ENCODE measurements at places on chromosomes 7 and 10.

- no peak for DNase-seq
These were observed 36.3 kb downstream of the ABCB1 start for GRCh38 chr7:87564296-87564963.

DNA sequence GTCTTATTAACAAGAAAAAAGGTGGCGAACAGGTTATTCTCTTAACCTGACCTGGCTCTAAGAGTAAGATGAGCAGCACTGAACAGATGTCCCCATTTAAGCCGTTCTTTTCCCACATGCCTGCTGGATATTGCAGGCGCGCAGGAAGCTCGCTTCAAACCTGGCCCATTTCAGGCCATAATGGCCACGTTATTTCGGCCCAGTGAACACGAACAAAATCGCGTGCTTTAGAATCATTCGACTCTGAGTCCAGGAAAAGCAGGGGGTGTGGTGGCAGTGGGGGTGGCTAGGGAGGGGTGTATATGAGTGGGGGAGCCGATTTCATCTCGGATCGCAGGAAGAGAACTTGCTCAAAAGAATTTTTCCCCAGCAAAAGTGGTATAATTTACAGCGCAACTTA lies 6.6 kb upstream of the SP8 start:
- no peak for DNase-seq

DNA sequence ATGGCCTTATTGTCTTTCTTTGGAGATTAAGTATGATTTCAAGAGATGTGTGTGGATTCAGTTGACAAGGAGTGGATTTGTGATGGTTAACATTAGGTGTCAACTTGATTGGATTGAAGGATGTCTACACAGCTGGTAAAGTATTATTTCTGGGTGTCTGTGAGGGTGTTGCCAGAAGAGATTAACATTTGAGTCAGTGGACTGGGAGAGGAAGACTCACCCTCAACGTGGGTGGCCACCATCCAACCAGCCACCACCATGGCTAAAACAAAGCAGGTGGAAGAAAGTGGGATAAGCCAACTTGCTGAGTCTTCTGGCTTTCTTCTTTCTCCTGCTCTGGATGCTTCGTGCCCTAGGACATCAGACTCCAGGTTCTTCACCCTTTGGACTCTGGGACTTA lies 76.1 kb downstream of the GPR37 start:
- no peak for DNase-seq

DNA sequence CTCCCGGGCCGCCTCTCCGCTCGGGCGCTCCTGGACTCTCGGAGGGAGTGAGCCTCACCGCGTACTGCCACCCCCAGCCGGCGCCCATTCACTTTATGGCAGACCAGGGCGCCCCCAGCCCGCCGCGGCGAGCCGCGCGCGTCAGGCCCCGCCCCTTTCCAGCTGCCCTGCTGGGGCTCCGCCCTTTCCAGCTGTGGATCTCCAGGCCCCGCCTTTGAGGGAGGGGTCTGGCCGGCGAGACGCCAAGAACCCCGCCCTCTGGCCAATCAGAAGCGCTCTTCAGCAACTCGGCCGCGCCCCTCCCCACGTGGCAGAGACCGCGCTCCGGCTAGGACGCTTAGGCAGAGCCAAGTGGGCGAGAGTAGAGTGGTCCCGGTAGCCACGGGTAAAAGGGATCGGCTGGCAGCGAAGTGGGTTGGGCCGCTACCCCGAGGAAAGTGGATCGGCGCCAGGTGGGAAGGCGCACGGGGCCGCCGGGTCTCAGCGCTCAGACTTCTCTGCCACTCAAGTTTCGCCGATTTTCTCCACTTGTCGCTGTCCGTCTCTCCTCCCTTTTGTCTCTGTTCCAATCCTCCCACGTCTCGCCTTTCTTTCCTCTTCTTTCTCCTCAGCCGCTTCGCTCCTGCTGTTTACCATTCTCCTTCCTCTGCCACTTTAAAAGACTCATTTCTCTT lies at the start of gene PITX3:
Gene PITX3, minus strand, starts transcription at position 69 of the 674 bp plus-strand sequence. CDS start 9,432 bp downstream, outside the sequence.
- peak; percentile 82 for DNase-seq

GRCh38 chr7:91082038-91082437 lies 182.2 kb upstream of the FZD1 start:
- DNase-seq: no peak

GRCh38 chr10:23439961-23440889 lies 1.4 kb downstream of the OTUD1 start:
- peak; percentile 10 for DNase-seq

DNA sequence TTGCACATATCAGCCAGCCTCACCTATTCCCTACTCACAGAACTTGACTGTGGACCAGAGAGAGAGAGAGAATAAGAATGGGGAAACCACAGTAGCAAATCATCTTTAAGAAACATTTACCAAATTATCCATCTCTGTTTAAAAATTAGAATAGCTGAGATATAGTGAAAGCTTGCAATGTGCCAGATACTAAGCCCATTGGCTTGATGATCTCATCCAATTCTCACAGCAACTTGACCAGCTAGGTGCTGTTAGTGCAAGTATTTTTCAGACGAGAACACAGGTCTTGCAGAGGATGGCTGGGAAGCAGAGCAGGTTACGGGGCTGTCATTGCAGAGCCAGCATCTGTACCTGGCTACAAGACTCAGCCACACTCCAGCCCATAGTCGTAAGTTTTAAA lies 50.9 kb downstream of the KLF6 start:
- DNase-seq: no peak

GRCh38 chr7:78662939-78663338 lies 790.5 kb downstream of the MAGI2 start:
- no peak for DNase-seq

DNA sequence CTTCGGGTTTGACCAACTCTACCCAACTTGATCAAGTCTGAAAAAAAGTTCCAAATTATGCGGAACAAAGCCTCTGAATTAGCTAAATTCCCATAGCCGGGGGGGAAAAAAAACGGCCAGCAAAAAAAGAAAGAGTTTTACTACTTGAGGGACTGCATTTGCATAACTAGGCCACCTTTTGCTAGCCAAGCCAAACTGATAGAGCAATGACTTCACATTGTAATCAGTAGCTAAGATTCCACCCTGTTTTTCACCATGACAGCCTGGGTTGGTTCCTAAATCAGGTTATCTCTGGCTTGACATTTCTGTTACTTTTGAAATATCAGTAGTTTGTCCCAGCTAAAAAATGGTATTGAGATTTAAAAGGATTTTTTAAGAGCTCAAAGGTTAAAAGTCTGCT lies 31.4 kb upstream of the CREB3L2 start:
- no peak for DNase-seq

GRCh38 chr7:2118630-2119190 lies 114.0 kb downstream of the MAD1L1 start:
- DNase-seq: no peak

DNA sequence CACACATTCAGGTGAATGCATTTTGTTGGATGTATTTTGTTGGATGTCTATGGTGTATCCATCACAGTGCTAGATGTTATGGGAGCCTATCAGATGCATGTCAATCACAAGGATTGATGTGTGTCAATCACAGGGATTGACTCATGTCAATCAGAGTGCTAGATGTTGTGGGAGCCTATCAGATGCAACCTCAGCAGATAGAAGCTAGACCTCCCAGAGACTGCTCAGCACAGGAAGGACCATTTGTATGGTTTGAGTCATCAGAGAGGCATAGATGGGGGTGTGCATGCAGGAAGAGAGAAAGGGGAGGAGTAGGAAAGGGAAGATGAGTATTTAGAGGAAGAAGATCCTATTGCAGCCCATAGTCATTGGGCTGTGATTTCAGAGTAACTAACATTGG lies 48.3 kb upstream of the PITRM1 start:
- DNase-seq: no peak

DNA sequence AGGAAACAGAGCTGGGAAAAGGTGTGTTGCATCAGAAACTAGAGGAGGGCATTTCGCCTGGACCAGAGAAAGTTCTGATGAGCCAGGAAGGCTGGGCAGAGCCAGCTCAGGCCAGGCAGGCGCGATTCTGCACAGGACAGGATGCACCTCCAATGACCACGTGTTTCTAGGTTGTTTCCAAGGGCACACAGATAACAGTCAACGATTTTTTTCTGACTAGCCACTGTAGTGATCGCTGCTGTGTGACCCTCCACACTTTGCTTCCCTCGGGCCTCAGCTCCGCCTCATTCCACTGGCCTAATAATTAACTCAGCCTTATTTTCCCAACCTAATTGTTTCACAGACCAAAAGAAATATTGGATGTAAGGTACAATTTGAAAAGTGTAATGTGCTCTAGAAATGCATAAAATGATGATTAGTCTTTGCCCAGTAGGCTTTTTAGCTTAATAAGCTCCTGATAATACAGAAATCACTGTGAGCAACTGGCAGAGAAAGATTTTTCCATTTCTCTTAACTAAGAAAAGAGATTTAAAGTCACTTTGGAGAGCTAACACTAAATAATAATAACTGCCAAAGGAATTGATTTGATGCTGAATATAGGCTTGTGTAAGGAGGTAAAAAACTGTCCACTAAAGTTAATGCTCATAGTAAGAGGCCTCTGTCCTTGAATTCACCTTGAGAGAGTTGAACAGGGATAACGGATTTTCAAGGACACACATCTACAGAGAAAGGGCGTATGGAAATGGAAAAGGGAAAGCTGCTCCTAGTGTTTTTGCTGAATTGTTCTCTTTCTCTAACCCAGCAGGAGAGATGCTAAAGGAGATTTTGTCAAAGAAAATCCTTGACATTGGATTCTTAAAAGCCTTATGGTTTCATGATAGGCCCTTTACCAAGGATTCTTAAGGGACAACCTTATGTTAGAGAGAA lies 291.0 kb upstream of the C7orf33 start:
- no peak for DNase-seq

DNA sequence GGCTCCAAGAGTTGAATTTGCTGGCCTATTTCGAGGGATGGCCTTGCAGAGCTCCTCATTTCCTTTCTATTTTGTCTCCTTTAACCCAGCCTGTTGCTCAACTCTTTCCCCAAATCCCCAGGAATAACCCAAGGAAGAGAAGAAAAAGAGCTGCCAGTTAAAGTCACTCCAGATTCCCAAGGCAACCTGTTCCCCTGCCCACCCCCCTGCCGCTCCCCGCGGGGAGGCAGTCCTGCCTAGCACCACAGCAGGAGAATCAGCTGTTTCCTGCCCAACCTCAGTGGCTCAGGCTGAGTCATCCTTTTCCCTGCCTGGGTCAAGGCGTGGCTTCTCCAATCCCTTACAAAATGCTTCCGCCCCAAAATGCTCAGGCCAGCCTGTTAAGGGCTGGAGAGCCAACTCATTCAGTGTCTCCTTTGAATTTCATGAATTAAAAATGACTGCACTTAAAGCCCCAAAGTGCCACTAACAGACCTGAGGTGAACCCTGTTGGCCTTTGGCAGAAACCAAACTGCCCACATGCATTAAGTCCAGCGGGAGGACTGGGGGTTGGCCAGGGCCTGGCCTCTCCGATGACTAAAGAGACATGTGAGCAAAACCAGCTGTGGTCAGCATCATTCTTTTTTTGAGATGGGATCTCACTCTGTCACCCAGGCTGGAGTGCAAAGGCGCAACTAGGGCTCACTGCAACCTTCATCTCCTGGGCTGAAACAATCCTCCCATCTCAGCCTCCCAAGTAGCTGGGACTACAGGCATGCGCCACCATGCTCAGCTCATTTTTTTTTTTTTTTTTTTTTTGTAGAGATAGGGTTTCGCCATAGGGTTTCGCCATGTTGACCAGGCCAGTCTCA lies 83.2 kb upstream of the KIF5B start:
- DNase-seq: no peak

- DNase-seq: no peak
These were observed 7.0 kb downstream of the CALML3 start for GRCh38 chr10:5531558-5532306.

DNA sequence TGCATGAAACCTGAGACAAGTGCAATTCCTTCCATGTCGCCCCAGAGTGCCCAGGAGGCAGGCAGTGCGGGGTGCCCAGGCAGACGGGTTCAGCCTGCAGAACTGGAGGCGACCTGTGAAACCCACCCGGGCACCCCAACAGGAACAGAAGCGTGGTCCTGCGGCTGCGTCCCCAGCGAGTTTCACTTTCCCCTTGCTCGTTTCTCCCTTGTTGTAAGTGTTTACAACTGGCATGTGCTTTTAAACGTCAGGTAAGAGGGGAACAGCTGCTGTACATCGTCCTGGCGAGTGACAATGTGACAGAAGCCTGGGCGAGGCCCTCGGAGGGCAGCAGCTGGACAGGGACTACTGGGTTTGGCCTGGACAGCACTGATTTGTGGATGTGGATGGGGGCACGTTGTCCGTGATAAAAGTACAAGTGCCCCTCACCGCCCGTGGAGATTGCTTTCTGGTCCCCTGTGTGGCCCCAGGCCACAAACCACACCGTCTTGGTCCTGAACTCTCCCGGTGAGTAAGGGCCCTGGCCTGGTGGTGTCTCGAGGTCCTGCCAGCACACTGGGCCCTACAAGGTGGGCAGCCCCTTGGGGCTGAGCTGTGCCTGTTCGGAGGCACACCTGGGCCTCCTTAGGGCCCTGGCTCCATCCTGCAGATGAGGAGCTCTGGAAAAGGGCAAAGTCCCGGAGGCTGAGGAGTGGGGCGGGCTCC lies 4.0 kb downstream of the VENTX start:
- no peak for DNase-seq

DNA sequence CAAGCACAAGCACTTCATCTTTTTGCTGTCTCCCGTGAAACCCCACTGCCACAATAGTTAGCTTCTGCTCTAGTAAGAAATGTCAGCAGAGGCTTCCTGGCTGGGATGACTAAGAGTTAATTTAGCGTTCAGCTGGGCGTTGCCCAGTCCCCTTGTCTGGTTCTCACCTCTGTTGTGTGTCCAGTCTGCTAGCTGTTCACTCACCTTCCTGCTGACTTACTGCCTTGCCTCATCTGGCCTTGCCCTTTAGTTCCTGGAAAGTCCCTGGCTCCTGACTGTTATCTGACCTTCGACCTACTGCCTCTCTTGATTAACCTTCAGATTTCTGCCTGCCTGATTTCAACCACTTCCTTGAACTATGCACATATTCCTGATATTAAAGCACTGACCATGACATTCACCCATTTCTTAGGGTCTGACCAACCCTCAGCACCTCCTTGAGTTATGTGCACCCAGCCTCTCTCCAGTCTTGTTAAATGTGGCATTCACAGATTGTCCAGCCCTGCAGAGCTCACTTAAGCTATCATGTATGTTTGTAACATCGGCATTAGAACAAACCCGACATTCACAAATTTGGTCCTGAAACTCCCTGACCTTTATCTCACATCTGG lies 30.3 kb downstream of the C7orf33 start:
- no peak for DNase-seq

GRCh38 chr7:27605283-27605682 lies 57.4 kb downstream of the HIBADH start:
- DNase-seq: no peak

GRCh38 chr10:1015688-1016087 lies 10.0 kb downstream of the IDI2 start:
- no peak for DNase-seq

DNA sequence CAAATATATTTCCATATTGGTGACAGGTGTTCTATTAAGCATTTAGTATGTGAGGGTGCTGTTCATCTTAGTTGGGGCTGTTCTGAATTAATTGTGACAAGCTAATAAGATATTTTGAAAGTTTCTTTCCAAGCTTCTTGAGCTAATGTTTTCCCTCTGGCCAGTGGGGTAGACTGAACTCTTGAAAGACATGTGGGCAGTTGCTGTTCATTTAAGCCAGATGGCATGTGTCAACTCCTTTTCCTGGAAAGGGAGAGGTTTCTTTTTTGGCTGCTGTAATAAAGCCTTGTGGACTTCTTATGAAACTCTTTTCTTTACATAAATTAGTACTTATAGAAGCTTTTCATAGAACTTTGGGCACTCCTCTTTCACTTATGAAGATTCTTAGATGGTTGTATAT lies 21.7 kb downstream of the RAB18 start:
- DNase-seq: no peak

- no peak for DNase-seq
These were observed 215.9 kb upstream of the C7orf33 start for GRCh38 chr7:148374396-148375259.

- no peak for DNase-seq
These were observed 66.9 kb downstream of the CDHR3 start for GRCh38 chr7:106029941-106030340.
